ENCODE measurements at places on chromosomes 16 and 17.

DNA sequence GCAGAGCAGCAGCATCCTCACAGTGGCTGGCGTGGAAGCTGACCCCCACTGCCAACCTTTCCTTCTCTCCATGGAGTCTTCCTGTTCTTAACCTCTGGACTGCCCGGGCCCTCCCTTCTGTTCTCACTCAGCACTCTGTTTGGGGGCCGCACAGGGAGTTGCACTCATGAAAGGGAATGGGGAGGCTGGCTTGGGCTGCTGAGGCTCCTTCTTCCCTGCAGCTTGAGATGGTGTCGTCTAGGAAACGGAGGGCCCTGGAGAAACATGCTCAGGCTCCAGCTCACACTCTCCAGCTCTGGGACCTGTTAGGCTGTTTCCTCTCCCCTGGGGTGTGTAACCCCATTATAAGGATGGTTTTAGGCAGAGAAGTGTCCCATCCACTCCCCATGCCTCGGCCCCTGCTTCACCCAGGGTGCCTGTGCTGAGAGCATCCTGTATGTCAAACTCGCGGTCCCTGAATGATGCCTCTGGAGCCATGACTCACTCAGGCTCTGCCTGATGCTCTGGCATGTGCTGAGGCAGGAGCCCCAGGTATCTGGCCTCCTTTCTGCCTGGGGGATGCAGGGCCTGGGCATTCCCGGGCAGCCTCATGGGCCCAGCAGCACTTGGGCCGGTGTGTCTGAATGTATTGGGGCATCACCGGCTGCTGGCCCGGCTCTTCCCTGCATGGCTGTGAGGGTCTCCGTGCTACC, 18.9 kb downstream of the TMEM94 start:
- no peak for DNase-seq

GRCh38 chr17:83135692-83136091, 56.3 kb downstream of the METRNL start:
- no peak for DNase-seq

GRCh38 chr17:78781104-78781892, 775 bp downstream of the CYTH1 start:
- DNase-seq = no peak

- DNase-seq = no peak
Measured at GRCh38 chr17:65799454-65799853, 238.0 kb upstream of the AXIN2 start.

DNA sequence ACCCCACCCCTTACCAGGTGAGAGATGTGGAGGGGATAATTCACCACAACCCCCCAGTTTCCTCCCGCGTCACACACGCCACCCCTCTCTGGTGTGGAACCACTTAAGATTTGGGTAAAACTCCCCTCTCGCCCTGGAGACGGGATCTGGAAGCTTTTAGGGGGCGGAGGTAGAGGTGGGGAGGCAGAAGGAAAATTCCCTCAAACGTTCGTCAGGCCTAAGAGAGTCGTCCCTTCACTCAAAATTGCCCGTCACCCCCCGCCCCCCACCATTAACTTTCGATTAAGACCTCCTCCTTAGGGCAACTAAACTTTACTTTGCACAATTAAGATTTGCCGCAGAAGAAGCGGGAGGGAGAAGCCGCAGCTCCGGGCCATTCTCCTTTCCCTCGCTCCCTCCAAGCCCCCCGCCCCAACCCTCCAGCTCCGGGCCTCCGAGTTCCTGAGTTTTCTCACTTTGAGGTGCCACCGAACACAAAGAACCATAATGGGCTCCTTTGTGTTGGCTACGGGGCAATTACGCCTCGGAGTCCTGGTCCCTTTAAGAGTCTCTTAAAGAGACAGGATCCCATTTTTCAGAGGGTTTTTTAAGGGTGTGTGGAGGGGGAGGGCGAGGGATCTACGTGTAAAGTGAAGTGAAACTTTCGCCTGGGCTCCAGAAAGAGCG, 985 bp upstream of the FZD2 start:
- peak; percentile 55 for DNase-seq

- DNase-seq = no peak
Measured at GRCh38 chr17:42751628-42752027, 6.8 kb upstream of the EZH1 start.

DNA sequence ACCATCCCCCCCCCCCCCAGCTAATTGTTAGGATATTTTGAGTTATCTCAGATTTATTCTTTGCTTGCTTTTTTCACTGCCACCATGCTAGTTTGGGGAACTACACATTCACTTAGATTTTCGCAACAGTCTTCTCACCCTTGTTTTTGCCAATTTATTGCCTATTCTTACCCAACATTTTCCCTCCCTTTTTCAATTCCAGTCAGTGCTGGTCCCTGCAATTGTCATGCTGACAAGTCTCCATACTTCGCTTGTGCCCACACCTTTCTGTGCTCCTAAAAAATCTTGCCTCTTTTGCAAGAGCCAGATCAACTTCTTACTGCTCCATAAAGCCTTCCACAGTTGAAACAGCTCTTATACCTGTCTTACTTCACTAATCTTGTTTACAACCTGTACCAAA, 16.3 kb downstream of the TNRC6A start:
- DNase-seq = no peak

GRCh38 chr16:73280388-73280787, 232.5 kb upstream of the ZFHX3 start:
- DNase-seq = no peak

DNA sequence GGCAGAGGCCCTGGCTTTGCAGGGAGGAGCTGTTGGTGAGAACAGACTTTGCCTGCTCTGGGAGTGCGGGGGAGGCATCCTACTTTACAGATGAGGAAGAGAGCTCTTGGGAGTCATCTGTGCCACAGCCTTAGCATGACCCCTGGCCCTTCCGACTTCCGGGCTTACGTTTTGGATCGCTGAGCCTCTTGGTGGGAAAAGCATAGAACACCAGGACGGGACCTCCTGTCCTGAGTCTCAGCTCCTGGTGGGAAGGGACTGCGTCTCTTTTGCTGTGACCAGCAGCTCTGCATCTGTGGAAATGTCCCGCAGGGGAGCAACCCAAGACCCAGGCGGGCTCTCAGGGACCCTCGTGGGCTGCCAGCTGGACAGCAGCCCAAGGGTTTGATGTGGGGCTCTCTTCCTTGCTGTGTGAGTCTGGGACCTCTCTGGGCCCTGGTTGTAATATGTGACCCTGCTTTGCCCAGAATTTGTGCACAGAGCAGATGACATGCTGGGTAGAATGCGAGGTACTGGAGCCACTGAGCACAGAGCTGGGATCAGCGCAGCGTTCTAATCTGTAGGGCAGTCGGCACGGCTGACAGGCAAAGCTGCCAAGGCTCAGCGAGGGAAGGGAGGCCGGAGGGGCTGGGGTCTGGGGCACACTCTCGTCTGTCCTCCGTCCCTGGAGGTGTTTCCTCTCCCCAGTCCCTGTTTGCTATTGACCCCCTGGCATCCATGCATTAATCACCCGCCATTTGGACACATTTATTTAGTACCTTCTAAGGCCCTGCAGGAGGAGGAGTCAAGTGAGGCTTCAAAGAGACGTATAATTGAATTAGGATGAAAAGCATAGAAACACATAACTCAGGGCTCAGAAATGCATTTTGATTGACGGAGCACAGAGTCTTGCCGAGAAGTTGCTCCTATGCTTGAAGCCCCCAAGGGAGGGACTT, 64.0 kb downstream of the NT5M start:
- no peak for DNase-seq

DNA sequence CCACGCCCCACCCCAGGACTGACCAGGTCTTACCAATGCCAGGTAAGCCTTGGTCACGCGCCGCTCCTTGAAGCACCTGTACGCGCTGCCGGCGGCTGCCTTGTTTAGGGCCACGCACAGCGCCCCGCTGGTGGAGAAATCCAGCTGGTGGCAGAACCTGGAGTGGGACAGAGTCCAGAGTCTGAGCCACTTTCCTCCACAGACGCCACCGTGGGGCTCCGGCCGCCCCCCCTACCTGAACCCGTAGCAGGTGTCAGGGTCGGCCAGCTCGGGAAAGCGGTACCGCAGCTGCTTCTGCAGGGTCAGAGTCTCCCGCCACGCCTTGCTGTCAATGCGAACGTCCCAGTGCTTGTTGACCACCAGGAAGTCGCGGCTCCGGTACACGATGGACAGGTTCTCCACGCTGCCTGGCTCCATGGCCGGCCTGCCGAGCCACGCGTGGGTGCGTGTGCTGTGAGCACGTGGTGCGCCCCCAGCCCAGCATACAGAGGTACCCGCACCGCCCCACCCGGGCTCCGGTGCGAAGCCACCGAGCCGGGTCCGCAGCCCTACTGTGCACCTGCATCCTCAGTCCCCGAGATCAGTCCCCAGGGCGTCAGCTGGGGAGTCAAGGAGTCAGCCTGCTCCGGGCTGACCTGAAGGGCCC, 737 bp downstream of the RPUSD1 start:
- DNase-seq = no peak

DNA sequence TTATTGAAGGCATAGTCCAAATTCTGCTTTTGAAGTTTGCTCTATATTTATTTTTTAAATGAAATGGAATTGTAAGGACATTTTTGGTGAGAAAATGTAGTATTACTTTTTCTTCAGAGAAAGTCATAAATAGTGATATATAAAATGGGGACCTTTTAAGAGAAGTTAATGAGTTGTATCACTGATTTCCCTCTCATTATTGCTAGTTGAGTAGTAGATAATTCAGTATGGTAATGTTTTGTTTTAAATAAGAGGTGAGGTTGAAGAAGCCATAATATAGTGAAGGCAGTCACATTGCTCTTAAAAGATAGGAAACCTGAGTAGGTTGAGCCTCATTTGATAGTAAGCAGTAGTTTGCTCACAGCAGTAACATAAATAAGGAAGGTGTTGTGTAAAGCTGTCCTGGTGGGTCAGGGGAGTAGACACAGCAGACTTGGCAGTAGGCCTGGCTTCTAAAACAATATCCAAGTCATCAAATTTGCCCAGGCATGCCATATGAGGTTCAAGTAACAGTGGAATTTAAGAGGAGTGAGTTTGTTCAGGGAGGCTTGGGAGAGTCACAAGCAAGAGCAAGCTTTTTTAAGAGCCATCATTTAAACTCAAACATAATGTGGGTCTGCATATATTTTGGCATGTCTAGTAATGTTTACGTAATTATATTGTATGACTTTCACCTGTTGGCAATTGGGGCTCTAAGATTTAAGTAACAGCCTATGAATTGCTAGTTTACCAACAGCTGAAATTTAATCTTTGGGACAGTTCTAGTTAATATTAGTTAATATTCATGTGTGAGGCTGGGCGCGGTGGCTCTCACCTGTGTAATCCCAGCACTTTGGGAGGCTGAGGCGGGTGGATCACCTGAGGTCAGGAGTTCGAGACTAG, 6.5 kb downstream of the NFATC3 start:
- peak; percentile 31 for DNase-seq
